ENCODE measurements at places on chromosomes 1 and 21. TPM values are rescaled to one million over a fixed set of nuclear protein-coding genes. Genes with fewer than 3 reads are reported as not detected.

GRCh38 chr1:245428681-245429080 lies 273.9 kb downstream of the KIF26B start:
- DNase-seq, result no peak

DNA sequence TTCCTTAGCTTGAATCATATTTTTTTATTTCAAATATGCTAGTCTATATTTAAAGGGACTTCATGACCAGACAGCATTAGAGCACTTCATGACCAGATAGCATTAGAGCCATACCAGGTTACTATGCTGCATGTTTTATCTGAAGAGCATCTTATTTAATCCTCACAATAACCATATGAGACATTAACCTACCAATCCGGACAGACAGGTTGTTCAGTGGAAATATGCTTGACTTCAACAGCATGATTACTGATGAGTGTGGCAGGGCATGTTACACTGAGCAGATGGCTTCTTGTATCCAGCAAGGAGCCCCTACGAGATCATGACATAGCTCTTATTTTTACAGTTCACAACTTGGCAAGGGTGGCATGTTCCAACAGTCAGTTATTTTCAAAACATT lies 85.0 kb upstream of the KCTD3 start:
- no peak for DNase-seq

DNA sequence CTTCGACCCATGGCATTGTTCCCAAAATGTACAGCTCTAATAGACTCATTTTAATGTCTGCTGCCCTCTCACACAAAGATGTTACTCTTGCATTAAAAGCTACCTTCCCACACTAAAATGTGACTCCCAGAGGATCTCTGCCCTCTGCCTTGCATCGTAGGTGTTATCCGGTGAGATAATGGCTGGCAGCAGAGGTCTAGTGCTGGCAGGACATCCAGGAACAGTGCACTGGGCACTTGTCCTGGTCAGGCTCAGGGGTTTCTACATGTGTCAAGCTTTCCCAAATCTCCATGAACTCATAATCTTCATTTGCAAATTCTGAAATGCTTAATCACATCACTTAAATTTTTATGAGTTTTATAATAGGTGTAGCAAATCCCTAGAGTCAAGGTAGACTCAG lies 310.6 kb downstream of the LRRIQ3 start:
- DNase-seq, result no peak

NUDT4B gene
- not detected for total RNA-seq

CNKSR1 gene
- 3.6 TPM for total RNA-seq

PLA2G2A gene
- total RNA-seq, result not detected

DNA sequence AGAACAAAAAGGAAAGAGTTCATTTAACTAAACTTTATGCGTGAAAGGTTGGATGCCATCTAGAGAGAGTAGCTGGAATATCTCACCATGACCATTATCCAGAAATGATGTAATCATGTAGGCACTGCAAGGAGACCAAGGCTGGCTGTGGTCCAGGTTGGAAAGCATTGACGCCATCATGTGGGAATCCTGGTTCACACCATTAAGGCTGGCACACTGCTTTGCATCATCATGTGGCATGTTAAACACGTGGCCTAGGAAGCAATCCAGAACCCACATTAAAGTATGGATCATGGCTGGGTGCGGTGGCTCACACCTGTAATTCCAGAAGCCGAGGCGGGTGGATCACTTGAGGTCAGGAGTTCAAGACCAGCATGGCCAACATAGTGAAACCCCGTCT lies 4.3 kb downstream of the ADAMTS1 start:
- no peak for DNase-seq

GRCh38 chr1:172489847-172490246 lies 43.1 kb upstream of the SUCO start:
- DNase-seq, result no peak

RNF223 gene
- not detected for total RNA-seq

DNA sequence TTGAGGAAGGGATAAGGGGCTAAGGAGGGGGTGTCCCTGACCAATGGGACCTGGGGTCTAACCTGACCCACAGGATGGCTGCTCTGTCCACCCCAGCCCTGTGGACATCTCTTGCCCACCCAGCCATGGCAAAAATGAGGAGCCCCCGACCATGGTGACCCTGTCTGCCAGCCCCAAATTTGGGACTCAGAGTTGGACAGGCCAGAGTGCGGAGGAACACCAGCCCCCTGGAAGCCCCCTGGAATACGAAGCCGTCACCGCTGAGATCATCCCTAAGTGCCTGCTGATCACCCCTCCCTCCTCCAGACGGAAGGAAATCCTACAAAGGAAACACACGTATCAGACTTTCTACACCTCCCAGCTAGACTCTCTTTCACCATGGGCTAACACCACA lies 119.3 kb downstream of the SIK1 start:
- no peak for DNase-seq

Measured in CD4-positive, alpha-beta T cell (primary cell).